ENCODE measurements at places on chromosomes 3 and 15.

GRCh38 chr3:181966393-181966792, 254.7 kb downstream of the SOX2 start:
- DNase-seq, result no peak

DNA sequence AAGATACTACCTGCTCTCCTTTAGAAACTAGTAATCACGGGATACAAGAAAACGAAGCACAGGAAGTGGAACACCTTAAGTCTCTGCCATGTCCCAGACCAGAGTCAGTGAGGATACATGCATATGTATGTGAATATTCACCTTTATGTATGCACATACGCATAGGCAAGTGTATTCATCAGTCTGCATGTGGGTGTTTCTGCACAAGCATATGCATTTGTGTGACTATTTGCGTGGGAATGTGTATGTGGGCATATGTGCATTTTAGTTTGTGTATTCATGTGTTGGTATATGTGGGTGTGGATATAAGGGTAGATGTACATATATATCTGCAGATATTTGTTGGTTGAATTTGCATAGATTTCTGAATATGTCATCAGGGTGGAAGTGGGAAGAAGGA, 889.7 kb downstream of the AGBL1 start:
- no peak for DNase-seq

DNA sequence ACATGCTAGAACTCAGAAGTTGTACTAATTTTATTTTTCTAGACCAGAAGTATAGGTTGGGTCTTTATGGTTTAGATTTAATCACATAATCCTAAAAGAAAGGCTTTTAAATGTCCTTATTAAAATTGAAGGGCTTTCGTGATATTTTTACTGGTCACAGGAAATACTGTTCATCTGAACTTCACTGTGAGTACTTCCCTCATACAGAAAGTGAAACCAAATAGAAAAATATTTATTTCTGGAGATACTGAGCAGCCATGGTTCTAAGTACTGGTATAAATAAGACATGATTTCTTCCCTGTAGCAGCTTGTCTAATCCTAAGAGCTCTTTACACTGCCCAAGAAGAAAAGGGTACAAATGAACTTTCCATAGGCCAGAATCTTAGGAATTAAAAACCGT, 2.0 kb downstream of the SNRK start:
- DNase-seq, result no peak

GRCh38 chr15:89139613-89140499, 51.6 kb downstream of the ABHD2 start:
- no peak for DNase-seq

DNA sequence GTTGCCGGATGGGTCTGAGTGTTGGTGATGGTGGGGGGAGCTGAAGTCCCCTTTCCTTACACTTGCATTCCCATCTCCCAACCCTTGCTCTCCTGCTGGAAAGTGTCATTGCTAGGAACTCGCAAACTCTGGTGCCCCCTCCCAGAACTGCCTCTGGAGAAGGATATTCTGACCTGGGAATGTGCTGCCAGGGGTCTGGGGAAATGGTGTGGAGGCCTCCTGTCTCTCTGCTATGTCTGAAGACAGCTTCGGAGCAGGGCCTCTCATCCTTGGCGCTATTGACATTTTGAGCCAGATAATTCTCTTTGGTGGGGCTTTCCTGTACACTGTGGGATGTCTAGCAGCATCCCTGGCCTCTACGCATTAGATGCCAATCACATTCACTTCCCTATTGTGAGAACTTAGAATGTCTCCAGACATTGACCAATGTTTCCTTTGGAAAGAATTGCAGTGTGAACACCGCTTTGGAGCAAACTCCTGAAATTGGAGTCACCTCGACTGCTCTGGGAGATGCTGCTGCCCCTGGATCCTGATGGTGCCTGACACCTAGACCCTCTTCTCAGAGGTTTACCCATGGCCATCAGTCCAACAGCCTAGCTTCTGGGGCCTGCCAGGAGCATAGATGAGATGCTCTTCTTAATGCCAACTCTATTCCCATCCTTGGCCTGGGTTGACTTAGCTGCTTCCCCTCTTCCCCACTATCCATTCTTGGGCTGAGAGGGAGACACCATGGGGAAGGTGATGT, 2.2 kb upstream of the KY start:
- no peak for DNase-seq

Measured in hypothalamus (tissue), 51 donors.